ENCODE measurements at places on chromosomes 4 and X. TPM values are rescaled to one million over a fixed set of nuclear protein-coding genes. Genes with fewer than 3 reads are reported as not detected.

PRSS12 gene
- total RNA-seq = 54.9 TPM

DNA sequence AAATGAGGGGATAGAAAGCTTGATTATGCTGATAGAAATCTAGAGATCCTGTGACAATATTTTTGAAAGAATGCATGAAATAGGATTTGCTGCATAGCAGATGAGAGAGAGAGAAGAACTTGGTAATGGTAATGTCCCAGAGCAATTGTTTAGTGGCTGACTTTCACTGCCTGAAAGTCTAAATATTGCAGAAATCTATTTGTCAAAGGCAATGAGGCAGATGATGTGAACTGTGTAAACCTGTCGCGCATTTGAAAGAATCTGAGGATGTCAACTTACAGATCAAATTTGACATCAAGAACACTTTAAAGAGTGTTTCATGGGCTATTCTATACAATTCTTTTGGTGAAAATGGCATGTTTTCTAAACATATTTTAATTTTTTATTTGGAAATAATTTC is 133.6 kb downstream of the GPM6A start:
- no peak for DNase-seq

DNA sequence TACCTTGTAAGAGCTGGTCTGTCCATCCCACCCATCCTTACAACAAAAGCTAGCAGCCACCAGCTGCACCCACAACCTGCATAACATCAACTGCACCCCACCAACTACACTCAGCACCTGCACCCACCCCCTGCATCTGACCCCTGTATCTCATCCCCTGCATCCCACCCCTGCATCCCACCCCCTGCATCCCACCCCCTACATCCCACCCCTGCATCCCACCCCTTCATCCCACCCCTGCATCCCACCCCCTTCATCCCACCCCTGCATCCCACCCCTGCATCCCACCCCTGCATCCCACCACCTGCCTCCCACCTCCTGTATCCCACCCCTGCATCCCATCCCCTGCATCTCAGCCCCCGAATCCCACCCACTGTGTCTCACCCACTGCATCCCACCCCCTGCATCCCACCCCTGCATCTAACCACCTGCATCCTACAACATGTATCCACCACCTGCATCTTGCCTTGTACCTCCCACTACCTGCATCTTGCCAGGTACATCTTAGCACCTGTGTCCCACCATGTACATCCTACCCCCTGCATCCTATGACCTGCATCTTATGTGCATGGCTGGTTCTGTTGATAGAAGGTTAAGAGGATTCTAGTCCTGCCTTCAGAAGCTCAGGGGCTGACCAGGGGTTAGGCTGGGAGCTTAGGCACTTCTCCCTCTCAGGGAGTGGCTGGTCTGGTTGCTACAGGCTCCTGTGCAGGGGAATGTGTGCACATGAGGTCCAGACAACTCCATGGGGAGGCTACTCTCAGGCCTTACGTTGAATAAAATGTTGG is 9.4 kb downstream of the TMEM271 start:
- DNase-seq = no peak

- DNase-seq = no peak
Observed at GRCh38 chr4:100797791-100798190, 280.0 kb upstream of the EMCN start.

ZFP42 gene
- not detected for total RNA-seq

DNA sequence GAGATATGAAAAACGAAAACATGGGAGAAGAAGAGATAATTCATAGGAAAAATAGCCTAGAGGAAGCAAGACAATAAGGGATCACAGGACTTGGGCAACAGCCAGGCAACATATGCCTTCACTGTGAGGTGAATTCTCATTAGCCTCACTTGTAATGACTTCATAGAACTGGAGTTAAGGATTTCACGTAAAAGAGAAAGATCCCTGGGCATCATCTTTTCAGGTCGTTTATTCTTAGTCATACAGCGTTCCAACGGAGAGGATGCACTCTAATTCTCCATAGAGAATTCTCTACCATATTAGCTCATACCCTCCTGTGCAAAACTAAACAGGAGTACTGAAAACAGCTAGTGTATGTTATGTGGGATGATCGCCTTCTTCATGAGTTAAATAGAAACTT is 1.4 kb downstream of the PRKG2 start:
- no peak for DNase-seq

- DNase-seq = no peak
Observed at GRCh38 chrX:120308558-120308957, 2.7 kb downstream of the TMEM255A start.

CXCL1 gene
- total RNA-seq = 2.0 TPM
